Stimulated activated CD8-positive, alpha-beta memory T cell treated with anti-CD3 and anti-CD28 coated beads, Interleukin-15, amount 100 ng/mL, for 4 hours (primary cell): ENCODE measurements at places on chromosomes 1 and 21.

DNA sequence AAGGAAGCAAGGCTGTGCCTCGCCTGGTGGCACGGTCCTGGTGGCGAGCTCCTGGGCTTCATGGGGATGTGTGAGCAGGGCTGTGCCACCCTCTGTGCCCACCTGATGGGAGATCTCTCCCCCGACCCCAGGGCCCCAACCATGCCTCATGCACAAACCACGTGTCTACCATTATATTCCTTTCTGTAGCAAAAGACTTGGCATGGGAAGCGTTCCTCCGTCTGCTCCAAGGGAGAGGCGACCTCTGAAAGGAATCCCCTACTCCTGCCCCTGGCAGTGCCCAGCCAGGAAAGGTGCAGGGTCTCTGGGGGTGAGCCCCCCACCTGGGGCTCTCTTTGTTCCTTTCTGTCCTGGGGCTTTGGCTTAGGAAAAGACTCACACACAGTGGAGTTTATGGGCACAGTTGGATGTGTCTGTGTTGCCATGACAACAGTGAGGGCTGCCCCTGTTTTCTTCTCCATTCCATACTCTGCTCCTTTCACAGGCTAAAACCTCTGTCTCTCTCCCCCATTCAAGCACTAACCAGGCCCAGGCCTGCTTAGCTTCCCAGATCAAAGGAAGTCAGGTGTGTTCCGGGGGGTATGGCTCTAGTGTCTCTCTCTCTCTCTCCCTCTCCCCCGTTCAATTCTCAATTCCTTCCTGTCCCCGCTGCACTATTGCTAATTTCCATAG lies 21.4 kb upstream of the LRRN2 start:
- no peak for DNase-seq

DNA sequence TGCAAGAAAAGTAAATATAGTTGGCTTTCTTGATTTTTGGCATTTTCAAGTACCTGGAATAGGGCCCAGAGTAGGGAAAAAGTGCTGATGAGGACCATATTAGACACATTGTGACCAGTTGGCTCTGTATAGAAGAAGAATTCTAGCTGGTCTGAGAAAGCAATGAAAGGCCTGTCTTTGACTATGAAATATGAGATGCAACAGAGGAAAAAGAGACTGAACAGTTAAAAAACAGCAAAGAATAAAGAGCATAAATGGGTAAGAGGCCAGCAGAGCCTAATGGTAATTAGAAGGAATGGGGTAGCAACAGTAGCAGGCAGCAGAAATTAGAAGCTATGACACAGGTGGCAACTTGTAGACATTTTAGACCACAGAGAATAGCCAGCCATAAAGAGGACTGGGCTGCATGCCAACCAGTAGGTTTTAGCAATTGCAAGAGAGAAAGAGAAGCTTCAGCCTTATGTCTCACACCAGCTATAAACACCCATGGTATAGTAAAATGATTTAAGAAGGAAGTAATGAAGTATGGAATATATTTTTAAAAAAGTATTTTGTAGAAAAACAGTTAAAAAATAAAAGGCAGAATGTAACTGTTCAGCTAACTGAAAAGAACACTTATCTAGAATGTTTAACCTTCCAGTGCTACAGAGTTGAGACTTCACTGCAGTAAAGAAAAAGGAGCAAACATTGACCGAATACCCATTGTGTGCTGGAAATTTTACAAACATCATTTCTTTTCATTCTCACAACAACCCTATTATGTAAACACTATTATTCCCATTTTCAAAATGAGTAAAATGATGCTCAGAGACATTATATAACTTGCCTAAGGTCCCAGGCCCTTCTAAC lies 114.1 kb downstream of the LHX4 start:
- no peak for DNase-seq

DNA sequence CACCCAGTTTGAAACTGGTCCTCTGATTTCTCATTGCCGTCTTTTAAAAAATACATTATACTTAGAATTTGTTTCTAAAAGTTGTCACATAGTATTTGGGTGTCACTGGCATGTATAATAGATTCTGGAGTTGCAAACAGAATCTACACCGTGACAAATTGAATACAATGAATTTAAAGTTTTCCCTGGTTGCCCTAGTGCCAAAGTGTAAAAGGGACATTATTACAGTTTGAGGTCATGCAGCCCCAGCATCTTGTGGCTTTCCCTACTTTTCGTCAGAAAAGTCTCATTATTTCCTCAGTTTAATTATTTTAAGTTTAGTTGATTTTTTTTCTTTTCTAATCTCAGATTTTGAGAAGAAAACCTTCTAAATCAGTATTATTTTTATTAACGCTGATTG lies 155.9 kb downstream of the DISP1 start:
- no peak for DNase-seq

GRCh38 chr1:225603538-225604354 lies 49.2 kb downstream of the ENAH start:
- no peak for DNase-seq

GRCh38 chr1:20191266-20191825 lies 5.0 kb upstream of the PLA2G2C start:
- DNase-seq = no peak

- DNase-seq = no peak
These were observed 862 bp upstream of the SGIP1 start for GRCh38 chr1:66532798-66533783.

GRCh38 chr1:244672946-244673682 lies 20.2 kb downstream of the DESI2 start:
- DNase-seq = no peak

- no peak for DNase-seq
These were observed 267.6 kb downstream of the GPATCH2 start for GRCh38 chr1:217363319-217363718.

DNA sequence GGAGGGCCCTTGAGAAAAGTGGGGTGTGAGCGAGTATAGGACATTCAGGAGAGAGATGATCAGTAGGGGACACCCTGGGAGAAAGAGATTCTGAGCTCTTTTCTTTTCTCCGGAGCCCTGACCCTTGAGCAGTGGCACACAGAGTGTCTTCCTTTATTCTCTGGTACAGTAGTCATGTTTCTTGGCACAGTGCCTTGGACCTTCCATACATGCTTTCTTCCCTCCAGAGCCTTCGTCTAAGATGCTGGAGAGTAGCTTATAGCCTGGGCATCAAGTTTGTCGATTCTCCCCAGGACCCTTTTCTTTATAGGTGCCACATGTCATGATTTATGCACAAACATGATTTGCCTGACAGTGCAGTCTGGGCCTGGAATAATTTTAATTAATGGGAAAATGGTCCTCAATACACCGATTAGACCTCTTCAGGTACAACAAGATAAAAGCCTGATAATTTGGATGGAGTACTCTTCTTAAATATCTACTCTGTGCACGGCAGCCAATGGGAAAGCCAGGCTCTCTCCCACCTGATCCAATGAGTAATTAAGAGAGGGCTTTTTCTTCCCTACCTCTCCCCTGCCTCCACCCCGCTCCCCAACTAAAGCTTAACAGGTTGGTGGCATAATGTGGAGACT lies at the start of gene TBX19:
TSS of gene TBX19 (plus strand) at position 582 of the 632 bp plus-strand sequence. CDS start 214 bp downstream, outside the sequence.
- no peak for DNase-seq

DNA sequence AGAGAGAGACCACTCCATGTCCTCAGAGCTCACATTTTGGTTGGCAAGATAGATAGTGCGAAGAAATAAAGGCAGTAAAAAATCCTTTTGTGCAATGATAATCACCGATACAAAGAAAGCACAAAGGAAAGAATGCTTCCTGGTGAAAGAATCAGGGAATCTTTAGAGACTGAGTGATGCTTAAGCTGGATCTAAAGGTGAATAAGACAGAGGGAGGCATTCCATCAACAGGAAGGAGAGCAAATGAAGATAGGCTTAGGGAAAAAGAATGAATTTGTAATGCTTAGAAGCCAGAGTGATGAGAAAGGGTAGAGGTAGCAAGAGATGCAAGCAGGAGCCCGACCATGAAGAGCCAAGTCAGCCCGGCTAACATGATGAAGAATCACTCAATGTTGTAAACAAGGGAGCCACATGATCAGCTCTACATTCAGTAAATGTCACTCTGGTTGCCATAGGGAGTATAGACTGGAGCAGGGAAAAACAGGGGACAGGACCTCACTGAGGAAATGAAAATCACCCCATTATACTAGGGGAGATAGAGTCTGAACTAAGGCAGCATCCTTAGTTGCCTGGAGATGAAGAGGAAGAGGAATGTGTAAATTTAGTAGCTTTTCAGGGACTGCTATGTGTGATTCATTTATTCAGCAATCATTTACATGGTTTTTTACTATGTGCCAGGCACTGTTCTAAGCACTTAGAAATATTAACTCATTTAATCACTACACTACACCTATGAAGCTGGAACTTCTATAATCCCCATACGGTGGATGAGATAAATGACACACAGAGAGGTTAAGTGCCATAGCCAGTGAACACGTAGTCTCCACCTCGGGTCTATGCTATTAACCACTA lies 402.6 kb upstream of the NFIA start:
- DNase-seq = no peak
